ENCODE measurements at places on chromosomes 3 and 15.

- no peak for DNase-seq
These were observed 178.3 kb downstream of the SUCNR1 start for GRCh38 chr3:152051501-152052404.

DNA sequence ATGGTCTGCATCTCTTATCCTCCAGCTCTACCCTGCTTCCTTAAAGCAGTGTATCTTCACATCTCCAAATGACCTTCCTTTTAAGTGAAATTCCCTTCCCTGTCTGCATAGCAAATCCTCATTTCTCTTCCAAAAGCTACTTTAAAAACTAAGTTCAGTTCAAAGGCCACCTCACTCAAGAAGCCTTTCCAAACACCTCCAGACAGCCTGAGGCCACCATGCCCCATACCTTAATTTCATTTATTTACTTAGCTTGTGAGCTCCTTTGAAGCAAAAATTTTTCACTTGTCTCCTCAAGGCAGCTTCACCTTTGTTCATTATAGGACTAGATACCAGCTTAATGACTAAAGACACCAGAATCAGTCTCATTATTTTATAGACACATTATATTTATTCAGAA, 39.4 kb downstream of the PIGB start:
- DNase-seq: no peak

GRCh38 chr3:32371461-32372212, 20.0 kb upstream of the CMTM7 start:
- no peak for DNase-seq

DNA sequence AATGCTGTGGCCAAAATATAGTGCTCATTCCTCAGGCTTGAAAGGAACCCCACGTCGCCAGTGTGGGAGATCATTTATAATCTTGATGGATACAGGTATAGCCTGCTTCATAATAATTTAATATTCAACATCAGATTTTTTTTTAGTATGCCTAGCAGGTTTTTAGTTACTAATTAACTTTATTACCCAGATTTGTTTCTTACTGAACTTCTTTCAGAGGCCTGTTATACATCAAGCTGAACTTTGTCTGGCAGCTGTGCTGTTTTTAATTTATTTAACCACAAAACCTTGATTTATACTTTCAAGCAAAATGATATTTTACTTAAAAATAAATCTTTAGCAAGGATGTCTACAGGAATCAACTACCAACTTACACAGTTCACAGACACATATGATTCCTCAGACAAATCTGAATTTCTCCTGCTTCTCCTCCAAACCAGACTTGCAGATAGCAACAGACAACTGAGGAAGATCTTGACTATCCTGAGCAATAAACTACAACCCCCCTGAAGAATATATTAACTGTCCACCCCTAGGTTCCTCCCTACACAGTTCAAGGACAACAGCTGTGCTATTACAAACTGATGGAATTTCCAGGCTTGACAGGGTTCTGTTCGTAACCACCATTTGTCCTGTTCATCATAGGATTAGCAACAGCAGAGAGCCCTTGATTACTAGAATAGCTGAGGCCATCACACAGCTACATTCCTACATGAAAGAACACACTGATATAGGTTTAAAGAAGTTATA, 610 bp downstream of the MAP4 start:
- DNase-seq: no peak
